Vagina (tissue), 2 donors: ENCODE measurements at places on chromosomes 5 and 9. TPM values are rescaled to one million over a fixed set of nuclear protein-coding genes. Genes with fewer than 3 reads are reported as not detected.

GRCh38 chr5:153122403-153122802 lies 368.1 kb upstream of the GRIA1 start:
- H3K4me1 ChIP-seq: no peaks in the 10 kb centered on the region
- no peaks in the 10 kb centered on the region for H3K27me3 ChIP-seq
- DNase-seq: no peak
- H3K27ac ChIP-seq: no peak overlapping the region
- no peaks in the 10 kb centered on the region for H3K36me3 ChIP-seq

DNA sequence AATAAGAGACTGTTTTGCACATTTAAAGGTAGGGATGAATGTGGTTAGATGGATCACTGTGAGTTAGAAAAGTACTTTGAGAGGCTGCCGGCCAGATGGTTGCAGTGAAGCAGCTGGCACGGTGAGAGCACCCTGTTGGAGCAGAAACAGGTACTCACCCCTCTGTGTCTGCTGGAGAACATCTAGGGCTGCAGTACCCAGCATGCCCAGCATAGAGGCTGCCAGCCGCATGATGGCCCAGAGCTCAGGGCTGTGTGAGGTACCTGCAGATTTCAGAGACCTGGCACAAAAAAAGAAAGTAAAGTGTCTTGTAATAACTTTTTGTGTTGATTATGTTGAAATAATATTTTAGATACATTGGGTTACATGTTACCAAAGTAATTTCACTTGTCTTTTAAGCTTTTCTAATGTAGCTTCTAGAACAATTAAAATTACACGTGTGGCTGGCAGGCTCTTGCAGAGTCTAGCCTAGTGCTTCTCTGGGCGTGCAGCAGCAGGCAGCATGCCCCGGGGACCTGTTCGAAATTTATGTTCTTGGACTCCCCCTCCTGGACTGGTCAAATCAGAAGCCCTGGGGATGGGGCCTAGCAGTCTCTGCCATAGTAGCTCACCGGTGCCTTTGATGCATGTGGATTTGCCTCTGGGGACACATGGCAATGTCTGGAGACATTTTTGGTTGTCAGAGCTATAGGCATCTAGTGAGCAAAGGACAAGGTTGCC lies 11.1 kb downstream of the WDR5 start:
- H3K27me3 ChIP-seq: no peaks in the 10 kb centered on the region
- no peaks in the 10 kb centered on the region for H3K4me1 ChIP-seq
- no peaks in the 10 kb centered on the region for H3K36me3 ChIP-seq
- no peak overlapping the region for H3K27ac ChIP-seq
- H3K4me3 ChIP-seq: no peak overlapping the region

- no peak overlapping the region for H3K4me3 ChIP-seq
- no peak for DNase-seq
- H3K27ac ChIP-seq: no peak overlapping the region
- H3K27me3 ChIP-seq: no peaks in the 10 kb centered on the region
- no peaks in the 10 kb centered on the region for H3K36me3 ChIP-seq
Observed at GRCh38 chr5:10689391-10690081, 71.5 kb downstream of the DAP start.

DNA sequence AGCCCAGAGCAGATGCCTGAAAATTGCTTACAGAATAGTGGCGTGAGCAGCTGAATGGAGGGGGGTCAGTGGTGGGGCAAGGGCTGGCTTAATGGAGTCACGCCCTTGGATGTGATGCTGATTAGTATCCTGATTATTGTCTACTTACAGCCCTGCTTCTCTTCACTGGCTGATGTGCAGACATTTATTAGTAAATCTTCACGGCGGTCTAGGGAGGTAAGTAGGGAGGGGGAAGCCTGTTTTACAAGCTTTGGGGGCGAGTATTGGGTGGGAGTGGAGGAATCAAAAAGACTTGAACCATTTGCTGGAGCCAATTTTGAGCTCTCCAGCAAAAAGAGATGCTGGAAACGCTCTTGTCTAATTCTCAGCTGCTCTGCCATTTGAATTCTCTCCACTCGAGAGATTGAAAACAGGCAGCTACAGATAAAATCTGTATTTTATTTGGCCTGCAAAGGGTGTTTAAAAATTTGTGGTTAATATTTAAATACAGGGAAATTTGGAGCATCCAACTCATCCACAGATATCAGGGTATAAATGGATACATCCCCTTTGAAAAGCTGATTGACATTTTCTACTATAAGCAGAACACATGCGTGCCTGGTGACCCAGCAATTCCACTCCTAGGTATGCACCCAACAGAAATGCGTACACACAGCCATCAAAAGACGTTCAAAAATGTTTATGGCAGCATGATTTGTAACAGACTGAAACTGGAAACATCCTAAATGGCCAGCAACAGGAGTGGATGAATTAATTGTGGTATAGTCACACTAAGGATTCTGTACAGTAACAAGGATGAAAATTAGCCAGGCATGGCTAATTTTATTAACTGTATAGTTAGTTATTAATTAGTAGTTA lies 19.5 kb upstream of the ALDH1B1 start:
- no peak overlapping the region for H3K4me3 ChIP-seq
- no peak for DNase-seq
- no peaks in the 10 kb centered on the region for H3K36me3 ChIP-seq

Gene PRLR
- total RNA-seq: 13.3 TPM

Gene CDC20B
- not detected for total RNA-seq

Gene RFESD
- 1.2 TPM for total RNA-seq

Gene IFNA16
- total RNA-seq: not detected
